Left lung (tissue), 14 donors: ENCODE measurements at places on chromosomes 3 and 15. TPM values are rescaled to one million over a fixed set of nuclear protein-coding genes. Genes with fewer than 3 reads are reported as not detected.

Gene PFN2
- polyA plus RNA-seq = 239 TPM

Gene TM6SF1
- polyA plus RNA-seq = 3.2 TPM

Gene NUTM1
- polyA plus RNA-seq = not detected

Gene C3orf22
- polyA plus RNA-seq = not detected

Gene TRH
- 0.55 TPM for polyA plus RNA-seq

GRCh38 chr3:143307613-143308183, 188.1 kb downstream of the CHST2 start:
- no peak for DNase-seq

DNA sequence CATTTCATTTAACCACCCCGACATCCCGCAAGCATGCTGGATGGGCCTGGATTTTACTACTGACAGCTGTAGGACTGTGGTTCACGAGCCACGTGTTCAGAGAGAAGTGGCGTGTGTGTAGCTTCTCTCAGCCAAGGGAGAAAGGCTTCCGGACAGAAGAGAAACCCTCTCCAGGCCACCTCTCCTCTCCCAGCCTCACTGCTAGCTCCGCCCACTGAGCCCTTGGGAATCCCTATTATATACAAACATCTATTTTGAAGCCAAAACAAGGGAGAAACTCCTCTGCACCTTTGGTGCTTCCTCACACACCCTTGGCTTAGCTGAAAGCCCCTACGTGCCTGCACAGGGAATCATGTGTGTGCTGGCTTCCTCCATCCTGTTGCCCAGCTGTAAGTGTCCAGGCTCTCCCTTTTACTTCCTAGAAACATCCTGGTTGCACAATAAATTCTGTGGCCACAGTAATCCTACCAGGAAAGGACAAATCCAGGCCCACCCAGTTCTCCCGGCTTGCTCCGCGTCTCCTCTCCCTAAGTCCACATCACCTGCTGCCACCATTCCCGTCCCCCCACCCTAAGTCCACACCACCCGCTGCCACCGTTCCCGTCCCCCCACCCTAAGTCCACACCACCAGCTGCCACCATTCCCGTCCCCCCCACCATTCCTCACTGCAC, 30.5 kb downstream of the PCSK6 start:
- DNase-seq = no peak

- no peak for DNase-seq
These were observed 139.4 kb upstream of the NUDT16 start for GRCh38 chr3:131242201-131242600.

DNA sequence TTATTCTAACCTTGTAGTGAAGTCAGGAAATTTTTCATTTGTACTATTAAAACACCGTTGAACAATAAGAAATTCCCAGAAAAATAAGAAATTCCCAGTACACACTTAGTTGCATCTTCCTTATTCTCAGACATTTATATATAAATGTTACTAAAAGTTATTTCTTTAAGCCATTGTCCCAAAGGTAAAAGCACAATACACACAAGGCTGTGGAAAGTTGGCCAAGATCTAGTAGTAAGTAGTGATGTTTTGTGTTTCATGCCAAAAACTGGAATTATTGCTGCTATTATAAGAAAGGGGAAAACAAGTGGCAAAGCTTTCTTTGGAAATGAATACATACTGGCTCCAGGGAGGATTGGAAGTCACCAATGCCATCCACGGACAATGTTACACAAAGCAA, 802.5 kb upstream of the DPPA4 start:
- no peak for DNase-seq

- DNase-seq = peak; percentile 93
These were observed 31.8 kb upstream of the ZNF774 start for GRCh38 chr15:90320062-90320884.

DNA sequence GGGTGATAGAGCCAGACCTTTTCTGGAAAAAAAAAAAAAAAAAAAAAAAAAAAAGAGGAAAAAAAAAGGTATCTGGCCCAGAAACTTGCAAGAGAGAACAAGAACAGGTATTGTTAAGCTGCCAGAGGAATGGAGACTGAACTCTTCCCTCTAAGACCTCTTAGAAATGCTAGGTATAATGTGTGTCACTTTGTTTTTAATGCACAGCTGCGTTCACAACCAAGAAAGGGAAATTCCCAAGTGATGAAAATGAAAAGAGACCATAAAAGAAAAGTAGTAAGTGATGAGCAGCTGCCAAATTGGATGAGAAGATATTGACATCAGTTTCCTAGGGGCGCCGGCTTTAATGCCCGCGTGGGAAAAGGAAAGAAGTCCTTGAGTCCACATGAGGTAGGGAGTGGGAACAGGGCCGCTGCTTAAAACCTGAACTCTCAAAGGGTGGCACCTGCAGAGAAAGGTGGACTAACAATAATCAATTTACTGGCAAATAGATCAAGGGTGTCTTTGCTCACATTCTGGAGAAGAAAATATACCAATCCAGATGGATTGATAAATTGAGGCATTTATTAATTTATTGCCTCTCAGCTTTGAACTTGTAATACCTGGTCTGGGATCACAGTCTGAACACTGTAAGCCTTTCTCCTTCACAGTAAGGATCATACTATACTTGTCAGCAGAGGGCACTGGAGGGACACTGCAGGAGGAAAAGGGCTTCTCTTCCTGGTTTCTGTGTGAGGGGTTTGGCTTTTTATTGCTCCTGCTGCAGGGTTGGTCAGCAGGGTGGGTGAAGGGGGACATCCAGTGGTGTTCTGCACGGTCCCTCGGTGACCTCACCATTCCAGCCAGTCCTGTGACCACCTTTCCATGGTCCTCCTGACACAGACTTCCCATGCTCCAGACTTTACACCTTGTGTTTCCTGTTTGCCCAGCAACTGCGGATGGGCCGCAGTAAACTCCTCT, 131.6 kb downstream of the AQP9 start:
- DNase-seq = peak; percentile 64
